ENCODE measurements at places on chromosomes 1 and 21.

GRCh38 chr1:218299416-218299815, 14.3 kb downstream of the RRP15 start:
- DNase-seq = no peak

- DNase-seq = no peak
Observed at GRCh38 chr1:38789498-38790169, 69.9 kb downstream of the RRAGC start.

GRCh38 chr1:18707696-18708257, 77.1 kb downstream of the PAX7 start:
- DNase-seq = no peak

- DNase-seq = no peak
Observed at GRCh38 chr1:230293390-230293700, 132.8 kb downstream of the PGBD5 start.

- no peak for DNase-seq
Observed at GRCh38 chr1:27496604-27497155, 6.7 kb upstream of the WASF2 start.

All from GM20000 (cell line).